ENCODE measurements at places on chromosomes 4 and X.

- H3K36me3 ChIP-seq: no peaks in the 10 kb centered on the region
- no peak overlapping the region for H3K4me3 ChIP-seq
- DNase-seq: no peak
Observed at GRCh38 chr4:110484767-110485166, 8.8 kb downstream of the ENPEP start.

DNA sequence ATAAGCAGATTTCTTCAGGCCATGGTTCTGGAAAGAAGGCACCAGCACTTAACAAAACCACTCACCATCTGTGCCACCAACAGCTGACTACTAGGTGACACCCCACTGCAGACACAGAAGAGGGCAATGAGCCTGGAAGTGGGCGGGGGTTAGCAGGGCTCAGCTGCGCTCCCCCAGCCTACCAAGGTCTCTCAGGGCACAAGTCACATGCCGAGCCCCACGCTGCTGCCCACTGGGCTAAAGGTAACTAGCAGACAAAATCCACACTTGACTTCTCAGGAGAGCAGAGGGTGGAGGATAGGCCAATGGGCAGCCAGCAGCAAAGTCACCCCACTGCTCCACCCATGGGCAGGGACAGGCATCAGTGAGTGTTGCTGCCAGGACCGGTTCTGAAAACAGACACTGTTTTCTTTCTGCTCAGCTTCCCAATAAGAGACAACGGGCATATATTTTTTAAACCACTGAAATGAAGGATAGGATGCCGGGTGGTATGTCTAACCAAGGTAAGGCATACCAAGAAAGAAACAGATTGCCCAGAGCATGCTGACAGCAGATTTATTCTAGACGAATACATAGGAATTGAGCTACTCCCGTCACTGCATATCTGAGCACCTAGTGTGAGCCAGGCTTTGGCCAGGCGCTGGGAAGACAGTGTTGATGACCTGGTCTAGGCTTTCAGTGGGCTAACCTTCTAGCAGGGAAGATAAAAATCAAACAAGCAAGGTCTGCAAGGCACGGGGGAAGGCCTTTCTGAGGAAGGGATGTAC is 20.1 kb downstream of the ACSL1 start:
- H3K27ac ChIP-seq: no peak overlapping the region
- H3K27me3 ChIP-seq: no peaks in the 10 kb centered on the region
- no peaks in the 10 kb centered on the region for H3K36me3 ChIP-seq
- peaks cover 51% of the 10 kb centered on the region for H3K4me1 ChIP-seq

DNA sequence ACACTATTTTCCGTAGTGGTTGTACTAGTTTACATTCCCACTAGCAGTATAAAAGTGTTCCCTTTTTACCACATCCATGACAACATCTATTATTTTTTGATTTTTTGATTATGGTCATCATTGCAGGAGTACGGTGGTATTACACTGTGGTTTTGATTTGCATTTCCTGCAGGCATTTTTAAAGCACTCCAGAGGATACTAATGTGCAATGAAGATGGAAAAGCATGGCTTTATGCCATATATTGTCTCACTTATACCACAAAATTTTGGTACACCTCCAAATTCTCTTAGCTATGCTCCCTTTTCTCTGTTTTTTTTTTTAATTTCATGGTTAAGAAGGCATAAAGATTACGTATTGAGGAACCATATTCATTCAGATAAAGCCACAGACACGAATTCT is 35.1 kb upstream of the NPY2R start:
- no peaks in the 10 kb centered on the region for H3K36me3 ChIP-seq
- DNase-seq: no peak
- H3K27ac ChIP-seq: no peak overlapping the region
- no peaks in the 10 kb centered on the region for H3K27me3 ChIP-seq
- H3K4me1 ChIP-seq: no peaks in the 10 kb centered on the region

DNA sequence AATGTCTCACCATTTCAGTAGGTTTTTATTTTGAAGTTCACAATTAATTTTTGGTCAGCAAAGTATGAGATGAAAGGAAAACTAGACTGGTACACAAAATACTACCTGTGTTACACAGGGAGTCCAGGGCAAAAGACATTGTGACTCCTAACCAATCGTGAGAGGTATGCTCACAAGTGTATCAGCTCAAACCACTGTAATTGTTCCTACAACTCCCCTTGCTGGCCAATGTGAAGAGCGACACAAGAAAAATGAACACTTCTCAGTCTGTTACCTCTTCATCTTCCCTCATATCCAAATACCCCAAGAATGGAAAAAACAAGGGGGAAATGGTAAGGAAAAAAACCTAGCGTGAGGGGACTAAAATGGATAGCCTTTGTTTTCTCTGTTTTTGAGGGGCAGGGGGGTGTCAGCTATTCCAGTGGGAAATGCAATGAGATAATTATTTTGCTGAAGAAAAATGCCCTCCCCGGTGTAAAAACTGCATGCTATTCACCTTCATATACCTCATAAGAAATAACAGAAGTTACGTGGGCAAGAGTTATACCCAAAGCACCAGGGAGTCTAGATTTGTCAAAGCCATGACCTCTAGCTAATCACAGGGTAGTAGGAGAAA is 30.6 kb upstream of the NSUN7 start:
- no peaks in the 10 kb centered on the region for H3K4me1 ChIP-seq
- H3K4me3 ChIP-seq: no peak overlapping the region
- H3K27ac ChIP-seq: no peak overlapping the region
- H3K36me3 ChIP-seq: no peaks in the 10 kb centered on the region
- H3K27me3 ChIP-seq: peaks cover 11% of the 10 kb centered on the region

DNA sequence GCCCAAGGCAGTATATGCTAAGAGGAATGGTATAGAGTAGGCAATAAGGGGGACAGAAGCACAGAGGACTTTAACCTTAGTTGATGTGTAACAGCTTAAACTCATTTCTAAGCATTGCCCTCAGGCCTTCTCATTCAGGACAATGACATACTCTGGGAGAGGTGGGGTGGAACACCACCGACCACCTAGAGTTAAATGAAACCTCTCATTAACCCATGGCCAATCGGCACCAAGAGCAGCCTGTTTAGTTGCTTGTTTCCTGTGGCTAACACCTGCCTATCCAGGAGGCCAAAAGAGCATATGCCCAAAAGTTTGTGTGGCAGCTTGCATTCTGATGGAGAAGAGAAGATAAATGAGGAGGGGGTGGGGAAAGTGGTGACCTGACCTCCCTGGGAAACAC is 88.7 kb upstream of the PLAC1 start:
- no peaks in the 10 kb centered on the region for H3K27me3 ChIP-seq
- no peak for DNase-seq
- no peak overlapping the region for H3K4me3 ChIP-seq
- no peak overlapping the region for H3K27ac ChIP-seq

- H3K27me3 ChIP-seq: no peaks in the 10 kb centered on the region
- peak overlapping the region; percentile 59 for H3K4me3 ChIP-seq
- no peaks in the 10 kb centered on the region for H3K36me3 ChIP-seq
- H3K4me1 ChIP-seq: peaks cover 26% of the 10 kb centered on the region
- DNase-seq: no peak
Observed at GRCh38 chr4:121950680-121951520, 960 bp downstream of the TRPC3 start.

DNA sequence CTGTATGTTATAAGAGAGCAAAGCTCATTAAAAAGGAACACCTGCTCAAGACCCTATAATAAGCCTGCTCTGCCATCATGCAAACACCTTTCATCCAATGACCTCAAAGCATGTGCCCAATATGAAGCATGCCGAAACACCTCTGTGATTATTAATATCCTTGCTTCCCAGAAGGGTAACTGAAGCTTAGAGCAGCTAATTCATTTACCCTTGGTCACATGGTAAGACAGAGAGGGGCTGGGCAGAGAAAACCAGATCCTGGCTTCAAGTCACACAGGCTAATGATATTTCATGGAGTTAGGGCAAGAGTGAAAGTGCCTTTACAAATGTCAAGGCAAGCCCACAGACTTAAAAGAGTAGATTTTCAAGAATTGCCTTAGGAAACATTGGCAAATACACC is 5.6 kb downstream of the AMOT start:
- no peak for DNase-seq
- no peaks in the 10 kb centered on the region for H3K27me3 ChIP-seq
- no peak overlapping the region for H3K4me3 ChIP-seq
- H3K4me1 ChIP-seq: no peaks in the 10 kb centered on the region
- H3K36me3 ChIP-seq: no peaks in the 10 kb centered on the region

Data from esophagus muscularis mucosa (tissue), 4 donors.